Activated naive CD8-positive, alpha-beta T cell treated with anti-CD3 and anti-CD28 coated beads, Interleukin-2, amount 50 U/mL, for 24 hours (primary cell): ENCODE measurements at places on chromosomes 1 and 21.

DNA sequence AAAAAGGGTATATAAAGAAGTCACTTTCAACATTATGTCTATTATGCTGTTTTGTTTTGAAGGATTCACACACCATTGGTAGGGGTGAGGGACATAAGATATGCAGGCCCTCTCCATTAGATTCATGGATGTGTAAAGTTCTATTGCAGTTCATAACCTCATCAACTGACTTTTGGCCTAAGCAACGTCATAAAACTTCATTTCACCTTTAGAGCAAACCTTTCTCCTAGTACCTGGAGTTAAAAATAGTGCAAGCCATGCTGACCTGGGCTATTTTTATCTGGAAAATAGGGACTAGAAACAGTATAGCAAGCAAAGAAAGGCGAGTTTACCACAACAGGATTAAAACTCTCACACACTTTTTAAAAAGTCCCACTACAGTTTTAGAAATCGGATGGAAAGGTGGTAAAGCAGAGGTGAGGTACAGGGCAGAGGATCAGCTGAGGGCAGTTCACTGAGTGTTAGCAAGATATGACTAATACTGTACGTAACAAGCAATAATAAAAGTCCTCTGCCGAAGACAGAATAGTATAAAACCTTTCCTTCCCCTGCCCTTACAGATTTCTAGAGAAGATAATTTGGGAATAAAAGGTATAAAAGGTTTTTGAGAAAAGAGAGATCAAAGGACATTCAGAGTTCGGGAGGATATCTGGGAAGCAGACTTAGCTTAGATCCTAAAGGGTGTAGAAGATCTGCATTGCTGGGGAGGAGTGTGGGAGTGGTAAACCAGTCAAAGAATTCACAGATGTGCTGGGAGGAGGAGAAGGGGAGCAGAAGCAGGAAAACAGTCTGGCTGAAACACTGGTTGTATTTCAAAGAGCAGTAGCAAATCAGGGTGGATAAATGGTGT lies 14.3 kb downstream of the EGLN1 start:
- no peak for DNase-seq

- DNase-seq: no peak
Observed at GRCh38 chr1:167538657-167539056, 14.9 kb downstream of the CREG1 start.

DNA sequence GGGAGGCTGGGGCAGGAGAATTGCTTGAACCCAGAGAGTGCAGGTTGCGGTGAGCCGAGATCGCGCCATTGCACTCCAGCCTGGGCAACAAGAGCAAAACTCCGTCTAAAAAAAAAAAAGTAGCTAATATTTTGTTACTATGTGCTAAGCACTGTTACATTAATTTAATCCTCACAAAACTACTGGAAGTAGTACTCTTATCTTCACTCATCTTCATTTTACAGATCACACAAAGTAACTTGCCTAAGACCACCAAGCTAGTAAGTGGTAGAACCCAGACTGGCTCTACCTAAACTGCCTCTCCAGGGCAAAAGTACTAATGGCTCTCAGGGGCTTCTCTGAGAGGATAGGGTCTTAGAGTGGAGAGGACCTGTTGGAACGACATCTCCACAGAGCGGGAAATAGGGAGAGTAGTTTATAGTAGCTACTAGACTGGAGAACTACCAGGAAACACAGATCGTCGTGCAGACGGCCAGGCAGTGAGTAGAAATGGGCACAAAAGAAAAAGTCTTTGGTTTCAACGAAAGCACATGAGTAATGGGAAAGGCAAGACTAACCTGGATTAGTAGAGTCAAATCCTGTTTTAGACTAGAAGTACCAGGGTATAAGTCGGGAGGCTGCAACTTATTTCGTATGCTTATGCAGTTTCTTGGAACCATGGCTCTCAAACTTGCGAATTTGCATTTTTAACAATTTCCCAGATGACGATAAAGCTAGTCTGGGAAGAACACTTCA lies 1.4 kb downstream of the CLCC1 start:
- DNase-seq: no peak

- DNase-seq: no peak
Observed at GRCh38 chr1:23660671-23661070, 30.9 kb upstream of the RPL11 start.

GRCh38 chr1:115238336-115239147 lies 99.5 kb downstream of the NGF start:
- no peak for DNase-seq

DNA sequence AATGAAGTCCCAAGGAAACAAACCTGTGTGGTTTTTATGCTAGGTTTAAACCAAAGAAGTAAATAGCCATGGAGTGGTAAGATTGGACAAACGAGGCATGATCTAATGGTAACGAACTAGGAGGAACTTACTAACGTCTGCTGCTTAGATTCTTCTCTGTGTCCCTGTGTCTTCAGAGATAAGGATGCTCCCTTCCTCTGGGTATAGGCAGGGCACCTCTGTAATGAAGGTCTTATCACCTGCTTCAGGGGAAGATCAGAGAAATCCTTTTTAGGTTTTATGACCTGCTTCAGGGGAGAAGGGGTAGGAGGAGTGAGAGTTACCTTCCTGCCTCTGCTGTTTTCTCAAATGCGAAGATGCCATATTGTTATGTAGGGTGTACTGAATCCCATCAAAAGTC lies 214.9 kb upstream of the L1TD1 start:
- no peak for DNase-seq

GRCh38 chr1:178122283-178122682 lies 28.4 kb downstream of the RASAL2 start:
- no peak for DNase-seq

- DNase-seq: no peak
Observed at GRCh38 chr1:211132721-211133392, 1.1 kb downstream of the KCNH1 start.

DNA sequence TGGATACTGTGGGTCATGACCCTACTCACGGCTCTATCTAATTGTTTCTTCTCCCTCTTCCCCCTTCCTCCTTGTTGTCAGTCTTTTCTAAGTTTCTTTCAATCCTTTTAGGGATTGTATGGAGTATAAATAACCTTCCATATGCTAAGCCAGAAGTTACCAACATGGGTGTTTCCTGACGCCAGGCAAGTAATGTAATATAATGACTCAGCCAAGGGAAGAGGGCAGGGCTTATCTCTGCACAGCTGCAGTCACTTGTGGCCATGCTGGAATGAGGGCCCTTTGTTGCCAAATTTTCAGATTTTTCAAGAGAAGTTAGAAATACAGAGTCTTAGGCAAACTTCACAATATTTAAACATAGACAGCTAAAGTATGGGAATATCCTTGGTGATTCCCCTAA lies 194.6 kb downstream of the ST6GALNAC3 start:
- no peak for DNase-seq

- no peak for DNase-seq
Observed at GRCh38 chr21:32516756-32517649, 68.3 kb downstream of the TCP10L start.

DNA sequence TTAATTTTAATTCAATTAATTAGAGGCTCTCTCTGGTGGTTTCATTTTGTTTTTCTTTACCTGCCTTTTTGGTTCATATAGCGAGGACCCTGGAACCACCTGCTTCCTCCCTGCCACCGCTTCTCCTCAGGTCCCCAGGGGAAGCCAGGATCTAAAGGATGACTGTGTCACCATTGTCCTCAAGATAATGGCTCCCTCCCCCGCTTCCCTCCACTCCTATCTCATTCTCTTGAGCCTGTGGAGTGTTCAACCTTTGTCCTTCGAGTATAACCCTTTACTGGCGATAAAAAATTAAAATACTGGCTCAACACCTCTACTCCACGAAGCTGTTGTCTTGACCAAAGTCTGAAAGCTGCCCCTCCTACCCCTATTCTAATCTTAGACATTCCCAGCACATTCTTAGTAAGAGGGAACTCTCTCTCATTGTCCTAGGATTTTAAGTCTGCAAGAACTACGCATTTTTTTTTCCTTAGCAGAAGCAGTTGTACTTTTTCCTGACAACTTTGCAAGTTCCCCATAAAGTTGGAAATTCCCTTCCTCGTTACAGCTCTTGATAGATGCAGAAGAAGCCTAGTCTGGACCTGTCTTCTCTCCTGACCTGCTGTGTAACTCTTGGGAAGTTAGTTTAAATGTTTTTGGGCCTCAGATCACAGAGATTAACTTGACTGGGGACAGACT lies 12.6 kb upstream of the MAPKAPK2 start:
- DNase-seq: no peak

GRCh38 chr1:21586846-21587601 lies 77.8 kb downstream of the ALPL start:
- no peak for DNase-seq

DNA sequence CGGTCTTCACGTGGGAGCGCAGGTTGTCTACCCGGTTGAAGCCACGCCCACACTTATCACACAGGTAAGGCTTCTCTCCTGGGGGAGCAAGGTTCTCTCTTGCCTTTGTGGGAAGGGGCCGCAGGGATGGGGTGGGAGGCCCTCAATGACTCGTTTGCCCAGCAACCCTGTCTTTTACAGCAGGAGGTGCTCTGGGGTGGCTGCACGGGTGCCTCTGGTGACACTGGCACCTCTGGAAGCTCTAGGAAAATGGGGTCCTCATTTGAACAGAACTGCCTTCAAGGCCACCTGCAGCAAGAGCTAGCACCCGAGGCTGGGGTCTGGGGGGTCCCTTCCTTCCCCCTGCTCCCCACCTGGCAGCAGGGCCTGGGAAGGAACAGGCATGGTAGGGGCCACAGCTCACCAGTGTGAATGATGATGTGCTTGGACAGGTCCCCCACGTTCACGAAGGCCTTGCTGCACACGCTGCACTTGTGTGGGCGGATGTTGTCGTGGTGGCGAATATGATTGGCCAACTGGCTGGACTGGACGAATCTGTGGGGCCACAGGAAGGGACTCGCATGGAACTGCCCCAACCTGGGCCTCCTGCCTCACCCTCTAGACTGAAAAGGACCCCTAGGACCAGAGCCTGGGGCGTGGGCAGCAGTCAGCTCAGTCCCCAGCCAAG lies 33.1 kb downstream of the ZBTB17 start:
- no peak for DNase-seq

GRCh38 chr1:84750110-84750730 lies 60.0 kb upstream of the SSX2IP start:
- no peak for DNase-seq

- no peak for DNase-seq
Observed at GRCh38 chr1:211495584-211495983, 3.6 kb upstream of the RD3 start.

- no peak for DNase-seq
Observed at GRCh38 chr1:155256058-155256852, 972 bp upstream of the ENTREP3 start.

- no peak for DNase-seq
Observed at GRCh38 chr1:201281573-201281972, 1.7 kb upstream of the PKP1 start.

DNA sequence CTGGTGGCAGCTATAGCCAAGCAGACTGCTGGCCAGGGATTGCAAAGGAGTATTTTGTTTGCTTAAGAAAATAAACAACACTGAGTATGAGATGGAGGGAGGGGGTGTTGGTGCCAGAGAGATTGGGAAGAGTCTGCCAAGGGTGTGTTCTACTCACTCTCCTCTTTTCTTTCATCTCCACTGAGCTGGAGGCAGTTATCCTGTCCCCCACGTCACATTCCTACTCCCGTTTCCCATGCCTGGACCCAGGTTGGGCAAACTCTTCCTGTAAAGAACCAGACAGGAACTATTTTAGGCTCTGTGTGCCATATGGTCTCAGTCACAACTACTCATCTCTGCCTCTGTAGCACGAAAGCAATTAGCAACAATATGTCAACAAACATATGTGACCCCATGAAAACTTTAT lies 1.4 kb upstream of the IL24 start:
- DNase-seq: no peak

DNA sequence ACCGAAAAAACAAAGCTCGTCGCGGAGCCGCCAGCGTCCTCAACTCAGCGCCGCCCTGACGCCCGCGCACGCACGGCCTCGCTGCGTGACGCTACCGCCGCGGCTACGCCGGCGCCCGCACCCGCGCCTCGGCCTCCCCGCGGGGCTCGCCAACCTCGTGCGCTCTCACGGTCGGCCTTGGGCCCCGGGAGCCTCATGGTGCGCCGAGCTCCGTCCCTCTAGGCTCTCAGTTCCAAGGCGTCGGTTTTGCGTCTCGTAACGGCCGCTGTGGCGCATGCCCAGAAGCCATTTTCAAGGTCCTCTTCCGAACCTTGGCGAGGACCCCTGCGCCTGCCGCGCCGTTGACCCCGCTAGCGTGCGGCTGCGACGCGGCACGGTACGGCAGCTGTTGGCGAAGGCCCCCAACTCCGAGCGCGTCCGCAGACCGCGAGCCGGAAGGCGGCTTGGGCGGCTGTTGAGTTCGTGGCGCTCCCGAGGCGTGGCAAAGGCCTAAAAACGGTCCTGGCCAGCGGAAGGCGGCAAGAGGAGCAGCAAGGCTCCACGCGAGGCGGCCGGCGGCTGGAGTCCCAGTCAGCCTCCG lies at the start of gene HENMT1:
Gene HENMT1 (minus strand): TSS at position 64 of the 580 bp plus-strand sequence. CDS start 1,209 bp downstream, outside the sequence.
- DNase-seq: peak; percentile 79

DNA sequence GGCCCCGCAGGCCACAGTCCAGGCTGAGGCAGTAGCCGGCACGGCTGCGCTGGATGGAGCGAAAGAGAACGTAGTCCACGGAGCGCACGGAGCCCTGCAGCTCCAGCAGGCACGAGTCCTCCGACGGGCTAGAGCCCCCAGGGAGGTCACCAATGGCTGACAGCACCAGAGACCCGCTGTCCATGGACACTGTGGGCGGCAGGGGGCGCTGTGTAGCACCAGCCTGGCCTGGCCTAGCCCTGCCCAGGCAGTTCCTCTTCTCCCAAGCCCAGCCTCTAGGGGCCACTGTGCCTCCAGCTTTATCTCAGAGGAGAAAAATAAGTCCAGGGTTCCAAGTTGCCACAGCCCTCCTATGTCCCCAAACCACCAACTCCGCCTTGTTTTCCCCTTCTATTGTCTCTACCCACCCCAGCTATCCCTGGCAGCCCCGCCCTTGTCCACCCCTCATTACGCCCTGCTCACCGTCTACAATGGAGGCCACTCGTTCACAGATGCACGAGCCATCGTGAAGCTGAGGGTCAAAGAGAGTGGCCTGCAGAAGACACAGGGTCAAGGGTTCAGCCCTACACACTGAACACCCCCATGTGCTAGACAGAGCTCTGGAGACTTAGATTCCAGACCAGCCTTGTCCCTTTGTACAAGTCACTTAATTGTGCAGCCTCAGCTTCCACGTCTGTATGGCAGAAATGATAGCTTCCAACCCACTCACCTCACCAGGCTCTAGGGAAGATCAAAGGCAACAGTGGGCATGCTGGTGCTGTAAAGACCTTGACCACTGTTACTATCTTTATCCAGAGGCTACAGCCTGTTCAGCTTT lies 4.4 kb downstream of the ENTREP3 start:
- peak; percentile 98 for DNase-seq

DNA sequence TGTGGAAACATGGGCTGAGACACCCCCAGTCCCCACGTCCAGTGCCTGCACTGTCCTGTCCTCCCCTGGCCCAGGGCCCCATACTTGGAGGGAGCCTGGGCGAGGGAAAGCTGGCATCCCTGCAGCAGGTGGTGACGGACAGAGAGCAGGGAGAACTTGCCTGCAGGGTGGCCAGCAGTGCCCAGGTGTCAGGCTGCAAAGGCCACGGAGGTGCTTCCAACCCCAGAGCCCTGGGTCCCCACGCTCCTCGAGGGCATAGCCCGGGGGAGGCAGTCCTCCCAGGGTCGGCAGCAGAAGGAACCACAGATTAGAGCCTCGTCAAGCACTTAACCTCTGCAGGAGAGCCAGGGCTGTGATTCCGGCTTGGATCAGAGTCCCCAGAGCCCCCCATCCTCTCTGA lies 77.5 kb downstream of the ARHGEF16 start:
- DNase-seq: no peak
